T-helper 17 cell (primary cell): ENCODE measurements at places on chromosomes 16 and 17.

DNA sequence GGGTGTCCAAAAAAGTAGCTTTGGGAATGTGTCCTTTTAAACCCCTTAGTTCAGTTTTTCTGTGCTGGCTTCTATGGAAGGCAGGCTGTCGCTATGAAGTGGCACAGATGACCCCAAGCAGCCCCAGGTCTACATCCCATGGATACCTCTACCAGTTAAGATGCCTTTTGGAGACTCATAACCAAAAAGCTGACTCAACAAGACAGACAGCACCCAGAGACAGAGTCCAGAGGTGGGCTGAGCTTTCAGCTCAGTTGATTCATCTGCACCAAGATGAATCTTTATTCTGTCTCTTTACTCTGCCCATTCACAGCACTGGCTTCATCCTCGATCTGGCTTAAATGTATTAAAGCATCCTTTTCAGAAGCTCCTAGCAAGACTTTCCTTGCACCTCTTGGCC, 29.8 kb upstream of the RBBP6 start:
- DNase-seq, result no peak

GRCh38 chr17:75888484-75888883, 8.3 kb downstream of the TRIM65 start:
- no peak for DNase-seq

GRCh38 chr16:20803192-20803560, 3.1 kb downstream of the ERI2 start:
- no peak for DNase-seq

- DNase-seq, result no peak
These were observed 13.8 kb downstream of the CTRL start for GRCh38 chr16:67917852-67918236.

GRCh38 chr16:31192856-31193642, 9.5 kb downstream of the PYCARD start:
- no peak for DNase-seq

GRCh38 chr17:4999430-5000093, 1.8 kb downstream of the KIF1C start:
- DNase-seq, result no peak

GRCh38 chr16:67104845-67105244, 4.9 kb upstream of the PHAF1 start:
- no peak for DNase-seq

DNA sequence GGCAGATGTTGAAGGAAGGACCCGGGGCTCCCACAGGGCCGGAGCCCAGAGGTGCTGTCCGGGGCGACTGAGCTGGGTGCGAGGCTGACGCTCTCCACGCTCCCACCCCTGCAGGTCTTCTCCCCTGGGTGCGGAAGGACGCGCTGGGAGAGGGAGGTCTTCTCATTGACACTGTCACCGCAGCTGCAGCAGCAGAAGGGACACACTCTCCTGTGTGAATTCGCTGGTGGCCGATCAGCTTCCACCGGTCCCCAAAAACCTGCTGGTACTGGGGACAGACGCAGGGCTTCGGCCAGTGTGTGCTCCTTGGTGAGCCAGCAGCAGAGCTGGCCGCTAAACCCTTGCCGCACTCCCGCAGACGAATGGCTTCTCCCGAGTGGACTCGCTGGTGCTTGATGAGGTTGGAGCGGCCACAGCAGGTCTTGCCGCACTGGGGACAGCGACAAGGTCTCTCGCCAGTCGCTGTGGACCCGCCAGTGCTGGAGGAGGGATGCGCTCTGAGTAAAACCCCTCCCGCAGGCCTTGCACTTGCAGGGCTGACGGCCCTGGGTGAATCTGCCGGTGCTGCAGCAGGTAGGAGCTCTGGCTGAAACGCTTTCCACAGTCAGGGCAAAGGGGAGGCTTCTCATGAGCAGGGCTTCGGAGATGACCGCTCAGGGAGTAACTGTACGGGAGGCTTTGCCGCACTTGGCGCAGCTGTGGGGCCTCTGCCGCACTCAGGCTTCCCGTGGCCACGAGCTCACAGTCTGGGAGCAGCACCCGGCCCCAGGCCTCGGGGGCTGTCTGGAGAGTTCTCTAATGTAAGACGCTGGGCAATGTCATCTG, 6.2 kb downstream of the ZNF843 start:
- DNase-seq, result no peak

DNA sequence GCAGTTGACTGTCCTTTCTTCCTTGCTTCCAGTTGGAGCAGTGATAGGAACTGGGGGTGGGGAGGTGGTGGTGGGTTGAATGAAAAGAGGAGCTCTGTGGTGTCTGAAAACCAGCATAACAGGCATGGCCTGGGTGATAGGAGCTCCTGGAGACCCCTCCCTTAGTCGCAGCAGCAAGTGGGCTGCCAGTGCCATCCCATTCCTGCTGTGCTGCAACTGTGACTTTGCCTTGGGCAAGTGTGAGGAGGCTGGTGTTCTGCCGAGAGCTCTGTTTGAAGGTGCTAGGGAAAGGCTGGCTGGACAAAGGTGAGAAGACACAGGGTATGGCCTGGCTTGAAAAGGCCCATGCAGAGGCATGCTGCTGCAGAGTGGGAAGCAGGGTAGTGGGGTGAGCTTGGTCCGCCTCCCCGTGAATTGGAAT, 2.7 kb upstream of the CDK5R1 start:
- DNase-seq, result no peak

DNA sequence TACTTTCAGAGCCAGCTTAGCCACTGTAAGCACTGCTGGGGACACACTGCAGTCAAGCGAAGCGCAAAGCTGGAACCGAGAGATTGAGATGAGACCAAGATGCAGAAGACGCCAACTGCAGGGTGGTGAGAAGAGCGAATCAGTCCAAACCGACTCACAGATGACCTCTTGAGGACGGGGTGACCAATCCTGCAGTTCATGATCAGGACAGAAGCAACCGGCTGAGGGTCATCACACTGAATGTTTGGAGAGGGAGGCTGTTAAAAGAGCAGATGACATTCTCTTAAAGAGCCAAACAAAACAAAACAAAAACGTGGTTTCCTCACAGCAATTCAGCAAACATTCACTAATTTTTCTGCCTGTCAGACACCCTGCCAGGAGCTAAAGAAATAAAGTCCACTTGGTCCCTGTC, 8.5 kb downstream of the HASPIN start:
- DNase-seq, result no peak

DNA sequence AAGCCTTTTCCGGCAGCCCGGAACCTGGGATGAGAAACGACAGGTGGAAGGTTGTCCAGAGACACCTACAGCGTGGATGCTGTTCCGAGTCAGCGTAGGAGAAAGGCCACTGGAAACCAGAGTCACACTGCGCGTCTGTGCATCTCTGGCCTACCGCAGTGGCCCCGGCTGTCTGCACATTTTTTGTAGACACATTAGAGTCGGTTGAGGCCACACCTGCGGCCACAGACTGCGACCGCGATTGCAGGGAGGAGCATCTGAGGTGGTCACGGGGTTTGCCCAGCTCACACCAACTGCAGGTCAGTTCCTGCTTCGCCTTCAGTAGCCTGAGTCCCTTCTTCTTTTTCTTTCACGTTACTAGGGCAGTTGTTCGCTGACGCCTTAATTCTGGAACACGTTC, 52.4 kb downstream of the WDR45B start:
- no peak for DNase-seq

- no peak for DNase-seq
These were observed 231.1 kb upstream of the NLRP1 start for GRCh38 chr17:5815396-5815795.

- DNase-seq, result no peak
These were observed 44.8 kb downstream of the METTL16 start for GRCh38 chr17:2466931-2467330.

DNA sequence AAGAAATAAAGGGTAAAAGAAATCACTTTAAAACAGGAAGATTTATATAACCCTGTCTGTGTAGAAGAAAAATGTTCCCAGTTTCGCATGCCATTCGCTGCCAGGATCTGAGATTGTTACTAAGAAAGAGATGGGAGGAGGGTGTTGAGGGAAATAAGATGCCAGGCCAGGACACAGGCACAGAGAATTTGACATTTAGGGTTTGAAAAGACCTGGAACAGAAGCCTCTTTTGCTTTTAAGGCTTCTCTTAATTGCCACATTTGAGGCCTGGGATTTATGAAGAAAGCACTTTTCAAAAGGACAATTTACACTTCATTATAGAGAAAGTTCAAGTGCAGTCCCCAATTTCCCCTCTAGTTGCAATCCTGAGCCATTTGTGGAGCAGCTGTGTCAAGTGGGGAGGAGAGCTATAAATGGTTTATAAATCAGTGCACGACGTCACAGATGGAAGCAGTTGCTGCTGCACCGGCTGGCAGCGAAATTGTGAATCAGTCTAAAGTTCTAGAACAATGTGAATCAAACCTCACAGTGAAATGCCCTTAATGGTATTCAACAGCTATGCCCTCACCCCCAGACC, 26.5 kb upstream of the C16orf87 start:
- no peak for DNase-seq

GRCh38 chr16:441447-441846, 16.0 kb downstream of the RAB11FIP3 start:
- no peak for DNase-seq

- DNase-seq, result no peak
These were observed 3.1 kb downstream of the ZNF843 start for GRCh38 chr16:31439519-31439918.

GRCh38 chr16:53757971-53758609, 54.1 kb downstream of the FTO start:
- no peak for DNase-seq

GRCh38 chr17:9258115-9259015, 237.1 kb downstream of the NTN1 start:
- DNase-seq, result no peak
